ENCODE measurements at places on chromosomes 13 and 19.

- no peak for DNase-seq
Measured at GRCh38 chr19:19652482-19653295, 9.2 kb upstream of the GMIP start.

GRCh38 chr13:27295096-27295495 lies 24.5 kb downstream of the RASL11A start:
- no peak for DNase-seq

DNA sequence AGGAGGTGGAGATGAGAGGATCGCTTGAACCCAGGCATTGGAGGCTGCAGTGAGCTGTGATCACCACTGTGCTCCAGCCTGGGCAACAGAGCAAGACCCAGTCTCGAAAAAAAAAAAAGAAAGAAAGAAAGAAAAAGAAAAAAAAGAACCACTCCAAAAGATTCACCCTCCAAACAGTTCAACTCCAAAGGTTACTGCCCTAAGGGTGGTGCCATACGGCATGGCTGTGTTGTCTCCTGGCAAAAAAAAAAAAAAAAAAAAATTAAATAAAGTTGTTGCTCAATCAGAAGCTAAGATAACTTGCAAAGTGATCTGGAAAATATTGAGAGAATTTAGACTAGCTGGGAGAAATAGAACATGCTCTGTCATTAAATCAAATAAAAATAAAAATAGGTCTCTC lies 79.5 kb downstream of the KCTD15 start:
- DNase-seq = no peak

GRCh38 chr13:100597253-100597652 lies 8.7 kb upstream of the GGACT start:
- no peak for DNase-seq

- no peak for DNase-seq
Measured at GRCh38 chr13:51935326-51936171, 73.8 kb downstream of the CCDC70 start.

DNA sequence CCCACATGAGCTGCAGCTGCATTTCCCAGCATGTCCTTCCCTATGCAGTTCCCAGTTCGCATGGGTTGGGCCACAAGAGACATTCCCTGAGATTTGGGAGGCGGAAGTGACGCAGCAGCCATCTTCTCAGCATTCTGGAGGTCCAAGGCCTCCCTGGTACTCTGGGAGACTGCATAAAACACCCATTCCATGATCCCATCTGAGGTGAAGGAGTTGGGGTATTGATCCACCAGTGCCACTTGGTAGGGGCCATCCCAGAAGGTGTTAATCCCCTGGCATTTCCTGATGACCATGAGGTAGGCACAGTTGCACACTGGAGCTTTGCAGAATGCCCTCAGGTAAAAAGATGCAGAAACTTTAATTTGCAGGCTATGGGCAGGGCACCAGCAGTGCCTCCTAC lies 25.4 kb downstream of the POP4 start:
- DNase-seq = no peak

DNA sequence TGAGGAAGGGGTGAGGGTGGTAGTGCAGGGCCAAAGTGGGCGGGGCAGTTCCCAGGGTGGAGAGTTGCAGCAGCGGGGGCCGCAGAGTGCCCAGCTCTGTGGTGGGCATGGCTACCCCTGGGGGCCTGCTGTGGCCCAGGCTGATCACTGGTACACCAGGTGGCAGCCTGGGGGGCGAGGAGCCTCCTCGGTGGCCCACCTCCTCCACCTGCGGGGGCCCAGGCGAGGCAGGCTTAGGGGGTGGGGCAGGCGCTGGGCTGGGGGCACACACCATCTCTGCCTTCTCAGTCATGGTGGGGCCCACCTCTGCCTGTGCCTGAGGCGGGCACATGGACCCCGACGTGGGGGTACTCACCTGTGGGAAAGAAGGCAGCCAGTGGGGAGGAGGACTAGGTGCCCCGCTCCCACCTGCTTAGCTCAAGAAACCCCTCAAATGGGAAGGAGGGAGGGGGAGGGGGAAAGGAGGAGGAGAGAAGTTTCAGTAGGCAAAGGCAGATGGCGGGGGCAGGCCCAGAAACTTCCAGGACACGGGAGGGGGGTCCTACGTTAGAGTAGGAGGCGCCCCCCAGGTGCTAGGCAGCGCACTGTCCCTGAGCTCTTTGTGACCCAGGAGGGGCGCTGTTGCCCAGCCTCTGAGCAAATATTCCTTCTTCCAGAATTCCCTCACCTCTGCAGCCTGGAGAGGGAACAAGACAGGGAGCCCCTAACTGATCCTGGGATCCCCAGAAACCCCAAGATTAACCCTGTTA lies 1.6 kb downstream of the LYL1 start:
- DNase-seq = no peak

- DNase-seq = no peak
Measured at GRCh38 chr13:43136920-43137575, 113.7 kb downstream of the DNAJC15 start.

DNA sequence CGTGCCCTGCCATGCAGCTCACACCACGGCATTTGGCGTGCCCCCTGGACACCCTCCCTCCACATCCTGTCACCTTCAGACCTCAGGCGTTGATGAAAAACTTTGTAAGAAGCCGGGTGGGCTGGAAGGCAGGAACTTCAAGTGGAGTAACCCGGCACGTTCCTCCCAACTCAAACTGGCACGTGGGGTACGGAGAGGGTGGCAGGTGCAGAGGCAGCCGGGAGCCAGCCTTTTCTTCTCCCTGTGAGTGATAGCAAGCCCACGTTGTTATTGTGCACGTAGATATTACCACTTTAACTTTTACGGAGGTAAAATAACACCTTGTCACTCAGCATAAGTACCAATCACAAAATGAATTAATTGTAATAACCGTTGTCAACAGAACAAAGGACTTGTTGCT lies 198.0 kb downstream of the ZNF536 start:
- no peak for DNase-seq

GRCh38 chr19:40785526-40785925 lies 7.5 kb downstream of the RAB4B start:
- no peak for DNase-seq

Data from non-pigmented ciliary epithelial cell (primary cell).